Stimulated activated CD4-positive, alpha-beta T cell treated with anti-CD3 and anti-CD28 coated beads, Interleukin-1b, Interleukin-23, amount 100 ng/mL, for 24 hours (primary cell): ENCODE measurements at places on chromosomes 7 and 10.

DNA sequence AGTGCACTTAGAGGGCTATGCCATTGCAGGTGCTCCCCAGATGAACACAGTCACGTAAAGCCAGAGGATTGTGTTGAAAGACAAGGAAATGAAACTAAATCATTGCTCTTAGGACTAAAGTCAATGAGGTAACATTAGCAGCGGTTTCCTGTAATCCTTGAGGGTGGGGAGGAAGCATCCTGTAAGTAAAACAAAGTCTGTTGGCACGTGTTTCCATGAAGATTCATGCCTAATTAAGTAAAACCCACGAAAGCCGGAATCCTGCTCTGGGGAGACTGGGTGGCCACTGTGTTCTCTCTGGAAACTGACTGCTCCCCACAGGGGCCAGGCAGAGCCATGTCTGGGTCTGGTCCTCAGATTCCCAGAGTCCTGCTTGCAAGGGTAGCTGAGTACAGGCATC is 18.3 kb downstream of the STEAP1B start:
- no peak for DNase-seq

- no peak for DNase-seq
Measured at GRCh38 chr7:101803203-101804087, 14.0 kb upstream of the CUX1 start.

DNA sequence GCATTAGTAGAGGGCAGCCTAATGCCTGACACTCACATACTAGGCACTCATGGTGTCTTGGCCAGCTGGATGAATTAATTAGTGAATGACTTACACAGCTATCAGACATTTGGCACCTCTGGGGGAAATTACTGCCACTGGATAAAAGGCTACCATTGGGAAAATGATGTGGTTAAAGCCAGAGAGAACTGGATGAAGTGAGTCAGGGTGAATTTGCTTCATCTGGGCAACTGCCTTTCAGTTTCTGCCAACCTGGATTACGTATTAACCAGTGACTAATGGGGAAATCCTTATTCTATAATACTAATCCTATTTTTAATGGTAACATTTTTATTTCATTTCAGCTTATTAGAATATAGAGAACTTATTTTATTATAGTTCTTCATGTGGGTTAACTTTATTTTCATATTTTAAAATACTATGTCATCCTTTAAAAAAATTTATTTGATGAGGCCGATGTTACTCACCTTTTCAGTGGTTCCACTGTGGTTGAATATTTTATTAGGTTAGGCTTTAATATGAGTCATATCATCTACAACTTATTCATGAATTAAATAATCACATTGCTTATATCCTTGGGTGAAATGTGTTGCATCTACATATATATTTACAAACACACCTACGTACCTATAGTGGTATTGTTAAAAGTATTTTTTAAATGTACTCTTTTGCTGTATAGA is 85.6 kb upstream of the CAPZA2 start:
- no peak for DNase-seq

DNA sequence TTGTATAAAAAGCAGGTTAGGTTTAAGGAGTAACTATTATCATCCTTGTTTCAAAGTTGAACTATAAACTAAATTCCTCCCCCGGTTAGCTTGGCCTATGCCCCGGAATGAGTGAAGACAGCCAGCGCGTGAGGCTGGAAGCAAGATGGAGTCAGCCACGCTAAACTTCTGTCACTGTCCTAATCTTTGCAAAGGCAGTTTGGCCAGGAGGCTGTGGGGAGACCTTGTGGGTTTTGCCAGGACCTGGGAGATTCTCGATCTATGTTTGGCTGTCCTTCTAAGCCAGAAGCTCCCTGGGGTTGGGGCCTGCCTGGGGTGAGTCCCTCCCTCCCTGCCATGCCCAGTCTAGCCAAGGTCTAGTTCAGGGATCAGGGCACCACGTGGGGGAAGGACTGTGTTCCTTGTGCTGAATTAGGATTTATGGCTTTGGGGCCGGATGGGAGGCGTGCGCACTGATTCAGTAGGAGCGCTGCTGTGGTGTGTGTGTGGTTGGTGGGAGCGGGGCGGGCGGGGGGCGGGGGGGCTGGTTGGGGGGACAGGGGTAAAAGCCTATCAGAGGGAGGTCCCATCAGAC is 871 bp upstream of the GTF2IRD1 start:
- no peak for DNase-seq

- no peak for DNase-seq
Measured at GRCh38 chr10:123965973-123966895, 74.6 kb upstream of the CPXM2 start.

DNA sequence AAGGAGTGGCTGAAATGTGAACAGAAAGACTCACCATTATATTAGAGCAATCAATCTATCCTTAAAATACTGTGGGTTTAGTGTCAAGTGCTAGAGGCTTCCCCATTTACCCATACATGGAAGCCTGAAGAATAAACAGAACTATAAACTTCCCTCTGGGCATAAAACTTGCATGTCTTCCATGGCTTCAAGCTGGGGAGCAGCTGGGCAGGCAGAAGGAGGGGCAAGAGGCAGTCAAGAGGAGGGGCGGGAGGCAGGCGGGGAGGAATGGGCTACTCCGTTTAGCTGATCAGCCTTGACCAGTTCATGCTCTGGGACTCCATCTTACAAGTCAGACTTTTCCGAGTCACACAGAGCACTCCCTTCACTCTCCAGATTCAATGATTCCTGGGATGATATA is 3.5 kb upstream of the PRSS1 start:
- DNase-seq = no peak

DNA sequence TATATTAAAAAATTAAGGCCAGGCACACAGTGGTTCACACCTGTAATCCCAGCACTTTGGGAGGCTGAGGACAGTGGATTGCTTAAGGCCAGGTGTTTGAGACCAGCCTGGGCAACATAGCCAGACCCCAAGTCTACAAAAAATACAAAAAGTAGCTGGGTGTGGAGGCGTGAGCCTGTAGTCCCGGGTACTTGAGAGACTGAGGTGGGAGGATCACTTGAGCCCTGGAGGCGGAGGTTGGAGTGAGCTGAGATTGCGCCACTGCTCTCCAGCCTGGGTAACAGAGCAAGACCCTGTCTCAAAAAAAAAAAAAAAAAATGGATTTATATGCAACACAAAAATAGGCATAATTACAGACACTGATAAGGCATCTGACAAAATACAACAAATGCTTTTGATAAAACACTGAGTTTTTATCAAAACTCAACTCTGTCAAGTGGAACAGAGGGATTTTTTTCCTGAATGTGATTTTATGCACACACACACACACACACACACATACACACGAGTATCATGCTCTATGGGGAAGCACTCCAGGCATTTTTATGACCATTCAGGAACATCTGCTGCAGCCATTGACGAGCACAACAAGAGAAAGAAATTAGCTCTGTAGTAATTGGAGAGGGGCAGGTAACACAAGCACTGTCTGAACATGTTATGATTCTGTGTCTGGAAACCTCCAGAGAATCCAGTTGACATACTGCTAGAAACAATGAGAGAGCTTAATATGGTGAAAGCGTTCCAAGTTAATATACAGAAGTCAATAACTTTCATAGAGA is 193.1 kb downstream of the WDR37 start:
- DNase-seq = no peak

- no peak for DNase-seq
Measured at GRCh38 chr7:73838642-73839041, 3.7 kb downstream of the METTL27 start.

DNA sequence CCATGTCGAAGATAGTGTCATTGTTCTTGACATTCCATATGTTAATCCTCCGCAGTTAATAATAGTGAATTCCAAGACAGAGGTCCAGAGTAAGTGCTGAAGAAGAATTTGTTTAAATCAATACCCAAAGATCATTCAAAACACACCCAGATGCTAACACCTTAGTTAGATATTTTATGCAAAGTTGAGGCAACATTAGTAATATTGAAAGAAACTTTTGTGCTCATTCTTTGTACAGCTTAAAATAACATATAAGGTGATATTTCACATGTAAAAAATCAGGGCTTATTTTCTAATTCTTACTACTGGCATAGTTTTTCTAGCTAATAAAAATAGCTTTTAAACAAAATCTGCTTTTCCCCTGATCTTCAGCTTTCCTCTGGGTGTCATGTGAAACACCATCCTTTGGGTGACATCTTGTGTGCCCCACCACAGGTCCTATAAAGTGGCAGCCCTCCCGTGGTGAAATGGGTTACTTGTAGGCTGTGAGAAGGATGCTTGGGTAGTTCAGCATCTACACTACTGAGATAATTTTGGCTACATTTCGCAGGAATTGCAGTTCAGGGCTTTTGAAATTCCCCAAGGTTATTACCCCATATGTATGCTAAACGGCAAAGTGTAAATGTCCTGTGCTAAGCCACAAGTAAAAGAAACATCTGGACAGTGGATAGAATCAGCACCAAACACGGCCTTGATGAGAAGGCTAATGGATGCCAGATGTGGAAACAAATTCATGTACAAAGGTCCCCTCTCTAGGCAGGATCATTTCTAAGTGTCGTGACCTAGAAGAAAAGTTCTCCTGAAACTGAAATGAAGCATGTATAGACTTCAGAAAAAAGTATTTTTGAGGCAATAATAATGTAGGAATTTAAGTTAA is 105.4 kb downstream of the GRM3 start:
- DNase-seq = no peak

GRCh38 chr7:51233374-51233773 is 83.2 kb downstream of the COBL start:
- no peak for DNase-seq

GRCh38 chr7:30472784-30473775 is 5.5 kb downstream of the NOD1 start:
- DNase-seq = no peak

DNA sequence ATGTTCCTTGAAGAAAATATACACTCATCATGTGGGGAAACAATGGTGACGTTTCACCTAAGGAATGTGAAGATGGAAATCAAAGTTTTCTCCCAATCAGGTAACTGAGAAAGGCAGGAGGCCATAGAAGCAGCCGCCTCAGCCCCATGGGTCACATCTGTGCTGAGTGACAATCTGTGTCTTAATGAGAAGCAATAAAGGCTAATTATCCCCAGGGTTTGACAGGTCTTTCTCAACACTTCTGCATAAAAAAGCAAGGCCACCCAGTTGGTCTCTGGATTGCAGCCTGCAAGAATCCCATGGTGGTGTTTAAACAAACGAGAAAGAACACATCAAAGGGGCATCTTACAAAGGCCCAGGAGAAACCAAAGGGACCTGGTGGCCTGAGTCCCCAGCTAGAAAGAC is 91.1 kb upstream of the TNS3 start:
- no peak for DNase-seq

DNA sequence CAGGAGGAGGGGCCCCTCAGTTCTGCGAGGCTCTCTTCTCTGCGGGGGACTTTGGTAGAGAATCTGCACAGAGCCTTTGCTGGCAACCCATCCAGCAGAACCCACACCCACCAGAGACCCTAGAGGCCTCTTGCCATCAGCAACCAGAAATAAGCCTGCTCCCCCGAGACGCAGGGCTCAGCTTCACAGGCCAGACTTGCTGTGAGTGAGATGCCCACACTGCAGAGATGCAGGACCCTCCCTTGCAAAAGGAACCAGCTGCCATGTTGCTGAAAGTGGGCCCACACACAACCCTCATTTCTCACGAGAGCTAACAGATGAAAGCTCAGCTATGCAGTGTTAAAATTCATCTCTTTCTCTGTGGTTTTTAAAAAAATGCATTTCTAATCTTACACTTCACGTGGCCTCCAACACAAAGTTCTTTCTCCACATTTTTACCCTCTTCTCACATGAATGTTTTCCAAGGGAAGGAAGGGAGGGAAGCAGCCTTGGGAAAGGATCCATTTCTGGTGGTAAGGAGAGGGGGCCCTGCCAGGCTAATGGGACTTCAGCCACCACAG is 171.6 kb downstream of the CCDC3 start:
- no peak for DNase-seq

DNA sequence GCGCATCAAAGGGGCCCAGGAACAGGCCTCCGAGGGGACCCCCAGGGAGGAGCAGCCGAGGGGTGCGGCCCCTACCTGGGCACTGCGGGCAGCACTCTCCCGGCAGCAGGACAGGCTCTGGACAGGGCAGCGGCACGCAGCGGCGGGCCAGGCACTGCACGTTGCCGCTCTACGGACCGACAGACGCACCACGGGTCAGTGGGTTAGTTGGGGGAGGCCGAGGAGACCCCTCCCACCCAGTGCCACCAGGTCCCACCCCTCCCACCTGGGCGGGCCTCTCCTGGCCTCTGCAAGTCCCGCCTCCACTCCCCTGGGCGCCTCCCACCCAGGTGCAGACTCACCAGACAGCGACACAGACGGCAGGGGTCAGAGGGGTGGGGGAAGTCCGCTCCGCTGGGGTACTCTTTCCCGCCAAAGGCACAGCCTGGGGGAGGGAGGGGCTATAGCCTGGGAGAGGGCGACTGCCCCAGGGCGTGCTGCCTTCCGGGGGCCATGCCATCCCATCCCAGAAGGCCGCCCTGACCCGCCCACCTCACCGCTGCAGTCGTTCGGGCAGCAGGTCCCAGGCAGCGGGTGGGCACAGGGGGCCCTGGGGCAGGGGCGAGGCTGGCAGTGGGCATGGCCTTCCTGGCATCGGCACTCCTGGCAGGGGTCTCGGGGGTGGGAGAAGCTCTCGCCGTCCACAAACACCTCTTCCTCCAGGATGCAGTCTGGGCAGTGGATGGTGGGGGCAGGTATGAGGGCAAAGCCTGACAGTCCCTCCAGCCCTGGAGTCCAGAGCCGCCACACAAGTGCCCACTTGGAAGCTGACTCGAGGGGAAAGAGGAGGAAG is 19.2 kb downstream of the KCP start:
- DNase-seq = no peak

GRCh38 chr10:42578019-42578418 is 60.4 kb downstream of the ZNF33B start:
- DNase-seq = no peak

- no peak for DNase-seq
Measured at GRCh38 chr10:43268491-43268890, 1.6 kb upstream of the RASGEF1A start.

DNA sequence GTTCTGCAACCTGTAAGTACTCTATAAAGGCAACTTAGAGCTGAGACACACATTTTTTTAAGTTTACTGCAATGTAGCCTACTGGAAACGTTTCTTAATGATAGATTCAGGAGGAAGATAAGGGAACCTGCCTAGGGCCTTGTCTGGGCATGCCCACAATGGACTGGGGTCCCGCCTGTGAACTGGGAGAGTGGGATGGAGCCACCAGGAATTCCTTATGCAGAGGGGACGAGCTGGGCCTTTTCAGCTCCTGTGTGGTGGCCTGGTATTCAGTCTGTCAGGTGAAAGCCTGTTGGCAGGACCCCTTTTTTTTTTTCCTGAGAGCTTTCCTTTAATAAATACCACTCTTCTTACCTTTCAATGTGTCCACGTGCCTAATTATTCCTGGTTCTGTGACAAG is 384.4 kb upstream of the ZWINT start:
- DNase-seq = no peak
